Activated effector memory CD4-positive, alpha-beta T cell treated with anti-CD3 and anti-CD28 coated beads, Interleukin-2, amount 50 U/mL, for 16 hours (primary cell): ENCODE measurements at places on chromosomes 7 and 10.
A peak's percentile ranks its signal among the peaks of the same experiment; 100 is the strongest.

- DNase-seq: no peak
These were observed 29.6 kb upstream of the FAM20C start for GRCh38 chr7:162632-163297.

DNA sequence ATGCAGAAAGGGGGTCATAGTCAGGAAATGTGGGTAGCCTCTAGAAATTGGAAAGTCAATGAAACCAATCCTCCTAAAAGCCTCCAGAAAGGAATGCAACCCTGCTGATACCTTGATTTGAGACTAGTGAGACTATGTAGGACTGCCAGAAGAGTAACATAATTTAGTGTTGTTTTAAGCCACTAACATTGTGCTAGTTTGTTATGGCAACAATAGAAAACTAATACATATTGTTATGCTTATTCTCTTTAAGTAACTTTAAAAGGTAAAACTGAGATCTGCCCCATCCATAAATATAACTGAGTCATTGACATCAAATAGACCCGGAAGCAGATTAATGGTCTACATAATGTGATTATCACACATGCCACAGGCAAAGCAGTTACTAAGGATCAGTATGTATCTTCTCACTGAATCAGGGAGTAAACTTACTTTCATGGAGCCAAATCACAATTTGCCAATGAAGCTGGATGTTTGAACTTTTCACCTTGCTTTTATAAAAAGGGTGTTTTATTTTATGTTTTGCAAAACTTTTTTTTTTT, 146.4 kb upstream of the TMEM106B start:
- no peak for DNase-seq

DNA sequence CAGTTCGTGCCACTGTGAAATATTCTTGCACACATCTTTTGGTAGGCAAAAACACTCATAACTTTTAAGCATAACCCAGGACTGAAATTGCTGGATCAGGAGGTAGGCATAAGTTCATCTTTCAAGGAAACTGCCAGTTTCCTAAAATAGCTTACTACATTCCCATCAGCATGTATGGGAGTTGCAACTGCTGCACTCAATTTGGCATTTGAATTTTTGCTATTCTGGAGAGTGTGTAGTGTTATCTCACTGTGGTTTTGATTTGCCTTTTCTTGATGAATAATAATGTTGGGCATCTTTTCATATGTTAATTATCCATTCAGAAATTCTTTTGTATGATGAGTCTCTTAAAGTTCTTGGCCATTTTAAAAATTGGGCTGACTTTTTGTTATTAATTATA, 95.2 kb downstream of the ORC5 start:
- DNase-seq: no peak

DNA sequence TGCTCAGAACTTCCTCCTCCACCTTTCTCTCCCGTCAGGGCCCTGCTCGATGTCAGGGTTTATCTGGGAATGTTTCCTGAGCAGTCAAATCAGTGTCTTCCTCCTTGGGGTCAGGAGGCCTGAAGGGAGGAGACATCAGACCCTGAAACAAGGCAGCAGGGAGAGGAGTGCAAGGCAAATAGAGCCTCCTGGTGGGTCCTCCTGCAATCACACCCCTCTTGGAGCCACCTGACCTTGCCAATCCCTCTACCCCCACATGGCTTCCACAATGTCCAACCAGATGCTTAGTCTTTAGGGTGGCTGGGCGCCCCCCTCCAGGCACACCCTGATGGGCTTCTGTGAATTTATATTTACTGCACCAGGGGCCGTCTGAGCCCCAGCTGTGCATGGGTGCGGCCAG, 12.2 kb downstream of the GPR26 start:
- no peak for DNase-seq

DNA sequence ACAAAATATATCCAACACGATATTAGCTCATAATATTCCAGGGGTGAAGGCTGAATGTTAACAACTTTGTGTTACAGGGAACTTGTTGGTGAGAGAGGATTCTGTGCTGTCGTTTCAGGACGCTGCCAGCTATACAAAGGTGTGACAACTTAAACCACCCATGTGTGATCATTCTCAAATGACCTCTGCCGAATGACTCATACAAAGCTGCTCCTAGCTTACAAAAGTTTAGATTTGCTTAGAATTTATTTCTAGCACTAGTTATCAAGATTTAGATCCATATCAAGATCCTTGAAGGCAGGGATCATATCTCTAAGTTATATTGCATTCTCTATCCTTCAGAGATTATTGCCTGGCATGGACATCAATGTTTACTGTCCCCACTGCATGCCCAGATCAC, 65.3 kb downstream of the COBL start:
- DNase-seq: no peak

DNA sequence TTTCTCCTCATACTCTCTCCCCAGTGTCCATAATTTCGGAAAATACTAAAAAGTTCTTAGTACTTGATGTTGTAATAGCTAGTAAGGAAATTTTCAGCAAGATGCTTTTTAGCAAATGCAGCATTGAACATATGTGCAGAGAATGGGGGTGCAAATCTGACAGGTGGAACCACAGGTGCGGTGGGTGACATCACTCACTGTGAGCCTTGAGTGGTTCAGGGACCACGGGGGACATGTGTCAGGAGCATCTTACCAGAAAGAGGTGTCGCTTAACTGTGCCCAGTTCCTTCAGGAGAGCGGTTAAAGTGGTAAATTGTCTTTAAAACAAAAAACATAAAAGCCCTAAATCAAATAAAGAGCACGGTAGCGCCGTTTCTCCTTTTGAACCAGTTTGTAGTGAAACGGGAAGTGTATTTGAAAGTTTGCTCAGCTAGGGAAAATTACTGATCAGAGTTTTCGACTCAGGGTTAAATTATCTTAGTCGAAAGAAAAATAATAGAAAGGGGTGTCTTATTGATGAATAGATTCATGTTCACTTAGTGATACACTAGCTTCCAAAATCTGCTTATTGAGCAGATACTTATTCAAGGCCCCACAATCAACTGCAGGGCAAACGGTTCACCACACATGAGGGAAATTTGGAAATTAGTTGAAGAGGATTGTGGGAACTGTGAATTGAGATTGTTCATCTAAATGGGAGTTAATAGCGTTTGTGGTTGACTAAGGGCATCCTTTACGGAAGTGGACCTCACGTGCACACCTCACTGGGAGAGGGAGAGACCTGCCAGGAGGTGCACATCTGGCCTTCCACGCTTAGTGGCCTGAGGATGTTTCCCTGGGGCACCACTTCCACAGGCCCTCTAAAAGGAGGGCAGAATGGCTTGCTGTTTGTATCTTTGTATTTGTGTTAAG, 12.7 kb downstream of the CUL1 start:
- no peak for DNase-seq

DNA sequence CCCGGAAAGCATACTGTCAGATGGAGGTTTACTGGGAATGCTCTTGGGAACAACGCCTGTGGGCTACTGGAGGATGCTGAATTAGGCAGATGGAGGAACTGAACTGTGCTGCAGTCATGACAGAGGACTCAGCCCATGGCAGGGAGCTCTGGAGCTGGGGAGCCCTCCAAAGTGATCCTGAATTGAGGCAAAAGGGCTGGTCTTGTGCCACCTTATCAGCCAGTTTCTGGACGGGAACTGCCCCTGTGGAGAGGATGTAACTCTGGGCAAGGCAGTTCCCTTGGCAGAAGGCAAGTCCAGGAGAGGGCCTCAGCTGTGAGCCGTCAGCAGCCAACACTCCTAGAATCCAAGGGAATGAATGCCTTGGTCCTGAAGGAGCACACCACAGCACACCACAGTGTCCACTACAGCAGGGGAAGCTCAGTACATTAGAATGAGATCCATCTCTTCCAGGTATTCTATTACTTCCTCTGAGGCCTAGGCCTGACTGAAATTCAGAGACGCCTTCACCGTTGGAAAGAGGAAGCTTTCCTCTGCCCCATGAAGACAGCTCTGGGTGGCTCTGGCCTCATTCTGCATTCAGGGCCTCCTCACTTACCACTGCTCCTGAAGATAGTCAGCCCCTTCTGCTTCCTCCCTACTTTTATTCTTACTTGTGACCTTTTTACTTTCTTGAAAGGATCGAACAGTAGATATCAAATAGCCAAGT, 139.6 kb upstream of the GPR26 start:
- no peak for DNase-seq

- DNase-seq: no peak
These were observed 33.2 kb downstream of the GNAT3 start for GRCh38 chr7:80478683-80479082.

GRCh38 chr7:25119102-25119501, 6.0 kb downstream of the CYCS start:
- no peak for DNase-seq

GRCh38 chr10:105026566-105026965, 385.5 kb downstream of the SORCS3 start:
- DNase-seq: no peak

DNA sequence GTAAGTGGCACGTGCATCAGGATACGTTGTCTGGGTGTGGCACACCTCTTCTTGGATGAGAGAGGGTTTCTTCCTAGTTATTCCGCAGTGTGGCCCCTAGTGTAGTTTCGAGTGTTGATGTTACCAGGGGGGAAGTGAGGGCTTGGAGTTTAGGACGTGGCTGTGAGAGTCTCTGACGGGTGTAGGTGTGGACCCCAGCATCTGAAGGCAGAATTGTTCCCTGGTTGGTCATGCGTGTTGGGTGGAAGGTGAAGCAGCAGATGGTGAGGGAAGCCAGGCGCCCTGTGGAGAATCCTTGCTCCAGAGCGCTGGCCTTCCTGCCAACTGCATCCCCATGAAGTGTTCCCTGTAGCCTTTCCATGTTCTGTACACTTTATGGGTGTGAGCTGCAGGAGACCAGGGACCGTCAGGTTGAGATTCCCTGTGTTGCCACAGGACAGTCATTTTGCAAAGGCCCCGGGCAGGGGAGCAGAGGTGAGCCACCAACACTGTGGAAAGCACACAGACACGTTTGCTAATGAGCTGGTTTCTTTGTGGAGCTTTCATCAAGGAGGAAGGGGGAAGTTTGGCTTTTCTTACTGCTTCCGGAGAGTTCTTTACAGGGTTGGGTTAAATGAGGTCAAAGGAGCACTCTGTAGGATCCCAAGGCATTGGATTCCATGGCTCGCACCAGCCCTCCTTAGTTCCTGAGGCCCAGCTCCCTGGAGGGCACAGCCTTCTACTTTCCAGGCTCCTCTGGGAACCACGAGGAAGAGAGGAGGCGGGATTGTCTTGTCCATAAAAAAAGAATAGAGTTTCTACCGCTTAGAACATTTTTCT, 32.0 kb downstream of the TSPAN14 start:
- peak; percentile 73 for DNase-seq

- DNase-seq: no peak
These were observed 5.2 kb downstream of the CEP55 start for GRCh38 chr10:93501650-93502049.

DNA sequence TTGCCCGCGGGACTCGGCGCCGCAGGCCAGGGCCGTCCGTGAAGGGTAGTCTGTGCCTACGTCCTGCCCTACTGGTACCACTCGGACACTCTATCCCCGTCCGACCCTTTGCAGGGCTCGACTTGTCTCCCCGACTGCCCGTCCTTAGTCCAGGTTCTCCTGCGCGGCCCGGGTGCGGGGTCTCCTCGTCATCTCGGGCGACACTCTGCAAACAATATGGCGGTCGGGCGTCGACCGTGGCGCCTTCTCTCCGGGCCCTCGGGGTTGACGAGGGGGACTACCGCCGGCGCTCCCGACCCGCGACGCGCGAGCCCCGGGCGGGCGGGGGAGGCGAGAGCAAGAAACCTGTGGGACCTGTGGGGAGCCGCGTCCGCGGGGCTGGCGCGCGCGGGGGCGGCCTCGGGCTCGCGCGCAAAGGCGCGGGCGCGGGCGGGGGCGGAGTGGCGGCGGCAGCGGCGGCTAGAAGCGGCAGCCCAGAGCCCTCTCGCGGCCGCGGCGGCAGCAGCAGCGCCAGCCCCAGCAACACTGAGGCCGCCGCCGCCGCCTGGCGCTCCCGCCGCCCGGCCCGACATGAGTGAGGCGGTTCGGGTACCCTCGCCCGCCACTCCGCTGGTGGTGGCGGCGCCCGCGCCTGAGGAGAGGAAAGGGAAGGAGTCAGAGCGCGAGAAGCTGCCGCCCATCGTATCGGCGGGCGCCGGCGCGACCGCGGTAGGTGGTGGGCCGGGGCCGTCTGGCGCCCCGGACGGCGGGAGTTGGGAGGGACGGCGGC, at the start of gene HECTD2:
HECTD2 (plus strand) TSS at position 476 of the 769 bp plus-strand sequence; CDS start at position 571, 95 bp downstream.
- DNase-seq: peak; percentile 94

DNA sequence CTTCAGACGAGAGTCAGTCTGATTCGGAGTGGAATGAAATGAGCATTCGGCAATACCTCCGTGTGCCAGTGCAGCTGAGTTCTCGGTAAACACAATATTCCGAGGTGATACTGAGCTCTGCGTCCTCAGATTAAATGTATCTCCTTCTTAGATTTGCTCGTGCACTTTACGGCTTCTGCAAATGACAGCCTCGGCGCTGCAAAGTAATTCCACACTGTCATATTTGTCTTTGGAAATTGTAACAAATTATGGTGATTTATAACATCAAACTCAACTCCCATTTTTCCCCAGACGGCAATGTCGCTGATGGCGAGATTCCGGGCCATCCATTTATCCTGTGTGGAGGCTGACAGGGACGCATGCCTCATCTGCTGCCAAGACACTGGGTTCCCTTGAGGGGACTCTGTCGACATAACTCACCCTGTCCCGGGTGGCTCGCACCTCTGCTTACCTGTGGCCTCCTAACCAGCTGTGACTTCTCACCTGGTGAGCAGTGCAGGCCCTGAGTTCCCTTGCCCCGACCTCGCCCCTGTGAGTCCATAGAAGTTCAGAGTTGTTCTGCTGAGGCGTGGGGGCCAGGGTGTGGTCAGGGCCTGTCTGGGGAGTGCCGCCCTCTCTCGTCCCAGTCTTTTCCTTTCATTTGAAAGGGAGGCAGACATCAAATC, 201.9 kb downstream of the ADARB2 start:
- peak; percentile 33 for DNase-seq

- no peak for DNase-seq
These were observed 133.1 kb upstream of the NPS start for GRCh38 chr10:127415901-127416581.

GRCh38 chr7:73557397-73558257, at the start of gene BCL7B:
BCL7B (minus strand) TSS chr7:73557690; CDS start chr7:73557578, 112 bp downstream.
- DNase-seq: peak; percentile 92

DNA sequence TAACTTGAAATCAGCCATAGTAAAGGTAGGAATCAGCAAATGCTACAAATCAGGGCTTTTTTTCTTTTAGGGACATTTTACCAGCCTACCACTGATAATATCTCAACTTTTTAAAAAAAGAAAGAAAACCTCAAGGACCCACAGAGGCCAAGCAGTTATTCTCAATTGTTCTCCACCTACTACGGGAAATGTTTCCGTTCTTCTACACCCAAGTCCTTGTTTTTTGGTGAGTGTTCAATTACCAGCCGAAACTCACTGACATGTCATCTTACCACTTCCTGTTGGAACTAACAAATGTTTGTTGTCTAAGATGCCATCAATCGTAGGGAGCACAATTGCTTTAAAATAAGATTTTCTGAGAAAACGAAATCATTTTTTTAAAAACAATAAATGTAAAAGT, 50.2 kb upstream of the CDK1 start:
- no peak for DNase-seq

DNA sequence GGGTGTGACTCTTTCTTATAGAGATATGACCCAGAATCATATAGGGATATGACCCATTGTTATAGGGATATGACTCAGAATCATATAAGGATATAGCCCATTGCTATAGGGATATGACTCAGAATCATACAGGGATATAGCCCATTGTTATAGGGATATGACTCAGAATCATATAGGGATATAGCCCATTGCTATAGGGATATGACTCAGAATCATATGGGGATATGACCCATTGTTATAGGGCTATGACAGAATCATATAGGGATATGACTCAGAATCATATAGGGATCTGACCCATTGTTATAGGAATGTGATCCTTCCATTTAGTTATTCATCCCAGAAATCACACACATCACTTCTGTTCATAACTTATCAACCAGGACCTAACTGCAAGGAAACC, 312.2 kb upstream of the ADARB2 start:
- no peak for DNase-seq
